ENCODE measurements at places on chromosomes 3 and 15. TPM values are rescaled to one million over a fixed set of nuclear protein-coding genes. Genes with fewer than 3 reads are reported as not detected.

The TRIM42 gene
- total RNA-seq = not detected

The CHRM5 gene
- not detected for total RNA-seq

The ARRDC4 gene
- total RNA-seq = 32.6 TPM

The FETUB gene
- not detected for total RNA-seq

The GPR171 gene
- not detected for total RNA-seq

The MRAS gene
- total RNA-seq = 124 TPM

The ARHGEF26 gene
- total RNA-seq = 0.71 TPM

The IQCF5 gene
- not detected for total RNA-seq

The SPRED1 gene
- 4.6 TPM for total RNA-seq

The FNDC3B gene
- total RNA-seq = 50.8 TPM

The EBLN2 gene
- 0.74 TPM for total RNA-seq

The GOLGA6B gene
- not detected for total RNA-seq

The GTF2A2 gene
- 146 TPM for total RNA-seq

The IGF1R gene
- total RNA-seq = 12.6 TPM

The SLC28A1 gene
- 0.49 TPM for total RNA-seq

The CEP97 gene
- total RNA-seq = 8.4 TPM

The DGKG gene
- 10.8 TPM for total RNA-seq

The TMEM212 gene
- not detected for total RNA-seq

The TKT gene
- 19.3 TPM for total RNA-seq

The CD200 gene
- 0.62 TPM for total RNA-seq

The TMC3 gene
- total RNA-seq = not detected

The JMJD7 gene
- 6.7 TPM for total RNA-seq

Measured in psoas muscle (tissue), 8 donors.